ENCODE measurements at places on chromosomes 3 and 15. TPM values are rescaled to one million over a fixed set of nuclear protein-coding genes. Genes with fewer than 3 reads are reported as not detected.
A peak's percentile ranks its signal among the peaks of the same experiment; 100 is the strongest.

DNA sequence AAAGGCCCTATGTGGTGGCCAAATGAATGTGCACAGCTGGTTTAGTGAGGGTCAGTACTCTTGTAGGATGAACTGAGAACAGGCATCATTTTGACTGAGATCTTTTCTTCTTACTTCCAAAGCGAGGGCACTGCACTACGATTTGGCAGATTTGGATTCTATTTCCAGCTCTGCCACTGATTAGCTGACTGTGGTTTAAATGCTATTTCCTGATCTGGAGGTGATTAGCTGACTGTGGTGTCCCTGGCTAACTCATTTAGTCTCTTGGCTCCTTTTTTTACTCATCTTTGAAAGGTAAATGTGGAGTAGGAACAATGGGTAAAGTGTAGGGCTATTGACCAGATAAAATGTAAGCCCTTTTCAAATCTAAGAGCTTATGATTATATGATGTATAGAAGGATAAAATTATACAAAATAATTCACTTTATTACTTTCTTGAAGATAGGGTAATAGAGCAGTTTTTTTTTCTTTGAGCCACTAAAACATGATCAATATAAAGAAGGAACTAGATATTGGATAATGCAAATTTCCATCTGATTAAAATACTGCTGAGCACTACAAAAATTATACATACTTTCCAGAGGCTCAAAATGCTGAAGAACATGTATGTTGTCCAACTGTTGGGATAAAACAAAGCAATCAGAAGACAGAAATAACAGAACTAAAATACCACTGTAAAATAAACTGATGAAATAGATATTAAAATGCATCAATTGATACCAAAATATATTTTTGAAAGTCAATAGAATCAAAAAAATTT lies 39.7 kb upstream of the PLOD2 start:
- no peak for DNase-seq

GRCh38 chr3:157551961-157552360 lies 48.7 kb upstream of the VEPH1 start:
- DNase-seq = no peak

Gene KLHL40
- not detected for total RNA-seq

Gene C3orf52
- total RNA-seq = 14.3 TPM

Gene SEMA6D
- total RNA-seq = 0.02 TPM

DNA sequence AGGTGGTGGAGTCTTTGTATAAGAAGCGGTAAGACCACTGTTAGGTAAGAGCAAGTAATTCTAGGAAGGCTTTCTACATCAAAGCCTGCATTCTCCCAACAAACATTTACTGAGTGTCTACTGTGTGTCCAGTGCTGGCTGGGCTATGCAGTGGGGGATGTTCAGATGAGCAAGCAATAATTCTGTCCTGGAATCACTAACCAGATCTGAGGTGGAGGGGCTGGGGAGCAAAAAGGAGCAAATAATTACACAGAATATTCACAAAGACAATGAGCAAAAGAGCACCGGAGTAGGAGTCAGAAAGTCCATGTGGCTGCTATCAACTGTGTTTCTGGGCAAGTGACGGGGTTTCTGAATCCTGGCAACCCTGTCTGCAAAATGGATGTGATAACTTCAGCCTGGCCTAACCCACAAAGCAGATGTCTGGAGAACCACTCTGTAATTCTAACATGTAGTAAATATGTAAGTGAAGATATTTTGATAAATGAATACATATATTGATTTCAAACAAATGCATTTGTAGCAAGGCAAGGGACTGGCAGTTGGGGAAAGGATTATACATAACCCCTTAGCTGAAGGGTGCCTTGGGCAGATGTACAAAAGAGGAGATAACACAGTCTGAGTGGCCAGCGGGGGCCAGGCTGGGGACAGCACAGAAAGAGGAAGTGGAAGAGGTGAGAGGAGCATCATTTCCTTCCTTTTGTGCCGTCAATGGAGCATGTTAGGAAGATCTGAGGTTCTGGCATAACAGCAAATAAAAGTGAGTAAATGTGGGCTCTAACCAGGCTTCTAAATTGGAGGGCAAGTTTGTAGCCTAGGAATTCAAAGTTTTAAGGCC lies 28.8 kb downstream of the CYP8B1 start:
- no peak for DNase-seq

DNA sequence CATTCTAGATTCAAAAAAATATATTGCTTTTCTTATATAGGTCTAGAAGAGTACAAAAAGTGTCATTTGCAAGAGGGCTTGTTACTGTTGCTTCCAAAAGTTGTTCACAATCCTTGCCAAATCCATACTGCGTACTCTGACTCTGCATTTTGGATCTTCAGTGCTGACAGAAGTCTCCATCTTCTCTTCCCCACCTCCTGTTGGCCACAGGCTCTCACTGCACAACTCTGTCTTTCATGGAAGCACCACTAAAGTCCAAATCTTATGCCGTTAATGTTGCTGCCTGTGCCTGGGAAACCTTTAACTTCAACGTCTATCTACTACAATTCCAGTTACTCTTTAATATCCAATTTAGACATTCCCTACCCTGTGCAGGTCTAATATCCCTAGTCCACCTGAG lies 419.9 kb downstream of the NR2F2 start:
- no peak for DNase-seq

DNA sequence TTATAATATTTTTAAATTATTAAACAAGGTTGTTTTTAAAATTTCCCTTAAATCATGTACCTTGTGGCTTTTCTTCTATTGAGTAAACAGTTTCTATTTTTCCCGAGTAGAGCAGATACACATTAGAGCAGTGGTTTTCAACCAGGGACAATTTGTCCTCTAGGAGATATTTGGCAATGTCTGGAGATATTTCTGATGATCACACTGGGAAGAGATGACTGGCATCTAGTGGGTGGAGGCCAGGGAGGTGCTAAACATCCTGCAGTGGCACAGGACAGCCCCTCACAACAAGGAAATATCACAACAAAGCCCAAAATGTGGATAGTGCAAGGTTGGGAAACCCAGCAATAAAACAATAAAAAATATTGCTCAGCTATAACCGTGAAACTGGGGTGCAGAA lies 113.0 kb upstream of the PTPRG start:
- no peak for DNase-seq

- peak; percentile 98 for DNase-seq
These were observed at the start of gene SSR3 for GRCh38 chr3:156554842-156555687. Gene SSR3 (minus strand): TSS chr3:156555117. CDS start chr3:156555089, 28 bp downstream.

- no peak for DNase-seq
These were observed 475.3 kb downstream of the FHIT start for GRCh38 chr3:60775985-60776384.

GRCh38 chr3:94036909-94037507 lies 8.6 kb upstream of the STX19 start:
- peak; percentile 35 for DNase-seq

Gene LSAMP
- 0.25 TPM for total RNA-seq

- no peak for DNase-seq
These were observed 1515.7 kb downstream of the SI start for GRCh38 chr3:163562625-163563024.

DNA sequence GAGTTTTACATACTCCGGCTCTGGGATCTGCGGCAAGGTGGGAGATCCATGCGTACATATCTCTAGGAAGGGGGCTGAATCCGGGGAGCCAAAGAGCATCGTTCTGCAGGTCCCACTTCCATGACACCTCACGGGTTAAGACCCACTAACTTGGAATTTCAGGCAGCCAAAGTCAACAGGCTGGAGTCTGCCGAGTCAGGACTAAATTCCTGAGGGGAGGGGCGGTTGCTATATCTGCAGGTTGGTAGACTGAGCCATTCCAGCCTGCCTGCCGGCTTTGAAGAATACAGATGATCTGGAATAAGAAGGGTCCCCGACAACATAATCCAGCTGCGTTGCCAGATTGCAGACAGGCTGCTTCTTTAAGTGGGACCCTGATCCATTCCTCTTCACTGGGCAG lies 65.4 kb upstream of the PEX5L start:
- DNase-seq = no peak

GRCh38 chr15:64651601-64652191 lies 123.7 kb downstream of the RBPMS2 start:
- no peak for DNase-seq

Gene UCN2
- total RNA-seq = 1.5 TPM

Gene CFAP92
- total RNA-seq = 3.6 TPM

Gene GOLGA8S
- 0.15 TPM for total RNA-seq

DNA sequence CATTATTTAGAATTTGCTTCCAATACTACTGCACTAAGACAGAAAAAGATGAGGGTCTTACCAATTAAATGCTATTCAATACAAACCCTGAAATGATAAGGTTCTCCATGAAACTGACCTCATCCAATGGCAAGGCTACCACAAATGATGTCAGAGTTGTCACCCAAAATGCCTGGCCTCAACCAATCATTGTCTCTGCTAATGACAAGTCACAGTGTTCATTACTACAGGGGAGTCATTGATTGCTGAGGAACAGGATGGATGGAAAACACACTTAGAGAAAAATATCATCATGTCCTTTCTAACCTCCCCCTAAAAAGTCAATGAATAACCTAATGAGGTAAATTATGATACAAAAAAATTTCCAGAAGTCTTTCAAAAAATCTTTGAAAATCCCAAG lies 91.0 kb downstream of the FOXP1 start:
- DNase-seq = no peak

Gene HRG
- total RNA-seq = 0.42 TPM

Gene CLRN1
- total RNA-seq = not detected

DNA sequence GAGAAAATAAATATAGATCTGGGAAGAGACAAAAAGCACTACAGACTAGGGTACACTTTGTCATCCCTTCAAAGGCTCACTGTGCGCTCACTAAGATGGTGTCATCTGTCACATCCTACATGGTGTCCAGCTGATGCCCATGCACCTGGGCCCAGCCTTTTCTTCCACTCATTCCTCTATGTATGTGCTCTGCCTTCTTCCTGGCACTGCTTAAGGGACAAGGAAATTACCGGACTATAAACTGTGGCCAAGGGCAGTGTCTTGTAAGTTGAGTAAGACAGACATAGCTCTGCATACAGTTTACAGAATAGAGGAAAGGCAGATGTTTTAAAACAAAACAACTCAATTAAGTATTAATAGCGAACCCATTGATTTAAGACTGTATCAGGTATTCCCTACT lies 52.9 kb downstream of the ARHGAP31 start:
- DNase-seq = no peak

- DNase-seq = no peak
These were observed 45.8 kb downstream of the FRMD5 start for GRCh38 chr15:44149224-44149623.

Gene CCDC54
- not detected for total RNA-seq

Gene GUCA1C
- total RNA-seq = not detected

- DNase-seq = no peak
These were observed 468.9 kb downstream of the MCTP2 start for GRCh38 chr15:94700211-94700610.

GRCh38 chr3:46420931-46421330 lies 13.9 kb downstream of the CCRL2 start:
- DNase-seq = no peak

- DNase-seq = no peak
These were observed 209.3 kb upstream of the SATB1 start for GRCh38 chr3:18634461-18634860.

Gene CISH
- total RNA-seq = 4.5 TPM

DNA sequence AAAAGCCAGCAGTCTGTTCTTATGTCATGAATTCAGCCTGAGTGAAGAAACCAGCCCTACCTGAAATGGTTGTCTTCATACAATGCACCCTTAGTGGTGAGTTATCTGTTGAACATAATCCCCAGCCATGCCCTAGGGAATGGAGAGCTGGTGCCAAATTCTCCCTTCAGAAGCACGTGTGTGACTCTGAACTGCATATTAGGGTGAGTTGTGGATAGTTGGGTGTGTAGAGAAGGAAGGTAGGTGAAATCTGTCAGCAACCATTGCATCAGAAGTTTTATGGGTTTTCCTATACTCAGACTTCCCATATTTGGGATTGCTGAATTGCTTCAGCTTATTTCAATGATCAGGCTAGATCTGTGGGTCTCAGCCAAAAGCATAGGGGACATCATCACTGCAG lies 46.5 kb upstream of the TP63 start:
- DNase-seq = no peak

DNA sequence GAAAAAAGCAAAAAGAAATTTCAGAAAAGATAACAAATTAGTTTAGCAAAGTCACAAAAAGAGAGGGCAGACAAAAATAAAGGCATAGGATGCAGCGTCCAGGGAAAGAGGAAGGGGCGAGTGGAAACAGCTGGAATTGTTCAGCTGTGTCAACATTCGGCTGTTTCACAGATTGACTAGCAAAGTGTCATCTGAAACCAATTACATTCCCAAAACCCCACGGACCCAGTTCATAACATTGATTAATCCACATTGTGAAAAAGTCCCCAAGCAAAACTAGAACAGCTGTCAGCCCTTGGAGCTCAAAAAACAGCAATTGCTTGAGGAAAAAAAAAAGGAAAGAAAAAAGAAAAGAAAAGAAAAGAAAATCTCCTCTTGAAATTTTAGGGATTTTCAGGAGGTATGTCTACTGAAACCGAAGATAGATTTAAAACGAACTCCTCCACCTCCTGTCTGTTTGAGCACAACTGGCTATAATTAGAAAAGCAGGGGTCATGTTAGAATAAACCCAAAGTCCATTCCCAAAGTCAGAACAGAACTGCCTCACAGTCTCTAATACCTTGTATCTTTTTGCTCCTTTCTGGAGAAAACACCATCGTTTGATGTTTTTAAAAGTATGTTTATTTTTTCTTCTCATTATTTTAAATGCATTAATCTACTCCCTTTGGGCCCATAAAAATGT lies 159.6 kb downstream of the RORA start:
- DNase-seq = no peak

DNA sequence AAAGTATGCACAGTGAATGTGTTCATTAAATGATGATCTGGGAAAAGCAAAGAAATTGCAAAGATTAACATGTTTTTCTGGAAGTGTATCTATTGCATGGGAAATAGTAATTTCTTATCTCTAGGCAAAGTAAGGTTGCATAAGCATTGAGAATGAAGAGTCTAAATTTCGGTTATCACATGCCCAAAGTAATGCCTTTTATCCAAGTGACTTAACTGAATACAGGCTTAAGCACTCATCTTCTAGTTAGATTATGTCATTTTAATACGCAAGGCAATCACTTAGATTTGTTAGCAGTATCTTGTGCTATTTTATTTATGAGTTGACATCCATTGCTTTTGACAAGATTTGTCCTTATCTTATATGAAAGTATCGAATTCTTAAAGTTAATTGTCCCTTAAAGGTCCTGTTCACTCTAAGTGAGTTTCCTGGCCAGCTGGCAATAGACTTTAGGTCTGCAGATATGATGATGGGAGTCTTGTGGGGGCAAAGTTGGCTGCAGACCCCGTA lies 100.5 kb downstream of the NAALADL2 start:
- DNase-seq = no peak

Gene MITF
- total RNA-seq = 1.9 TPM

All from HCT116 (cell line).